ENCODE measurements at places on chromosomes 3 and 15. TPM values are rescaled to one million over a fixed set of nuclear protein-coding genes. Genes with fewer than 3 reads are reported as not detected.

DNA sequence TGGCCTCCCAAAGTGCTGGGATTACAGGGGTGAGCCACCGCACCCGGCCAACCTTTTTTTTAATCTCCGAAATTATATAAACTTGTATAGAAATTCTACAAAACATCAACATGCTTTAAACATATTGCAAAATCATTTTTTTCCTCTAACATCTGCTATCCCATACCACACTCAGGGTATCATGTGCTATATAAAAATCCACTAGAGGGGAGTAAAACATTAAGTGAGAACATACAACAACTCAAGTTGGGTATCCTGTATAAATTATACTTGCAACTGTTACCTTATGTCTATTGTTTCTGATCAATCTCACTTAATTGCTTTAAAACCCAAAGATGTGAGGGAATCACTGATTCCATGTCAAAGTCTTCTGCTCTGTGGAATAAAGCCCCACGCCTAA lies 71.9 kb upstream of the FBN1 start:
- H3K27me3 ChIP-seq: no peaks in the 10 kb centered on the region
- H3K4me1 ChIP-seq: no peaks in the 10 kb centered on the region
- DNase-seq: no peak
- no peak overlapping the region for H3K27ac ChIP-seq
- H3K36me3 ChIP-seq: no peaks in the 10 kb centered on the region
- no peak overlapping the region for H3K4me3 ChIP-seq

GRCh38 chr15:49472338-49472737 lies 49.3 kb downstream of the FGF7 start:
- H3K36me3 ChIP-seq: no peaks in the 10 kb centered on the region
- H3K4me3 ChIP-seq: no peak overlapping the region
- no peaks in the 10 kb centered on the region for H3K27me3 ChIP-seq
- DNase-seq: no peak

RHO gene
- not detected for polyA plus RNA-seq

SIN3A gene
- polyA plus RNA-seq: 33.8 TPM

CASR gene
- 1.9 TPM for polyA plus RNA-seq

ANKRD34C gene
- polyA plus RNA-seq: not detected

ITIH1 gene
- 1.6 TPM for polyA plus RNA-seq

SOX14 gene
- polyA plus RNA-seq: not detected

GRCh38 chr3:184352149-184352785 lies 9.1 kb downstream of the CLCN2 start:
- H3K27ac ChIP-seq: peak overlapping the region; percentile 86
- H3K27me3 ChIP-seq: no peaks in the 10 kb centered on the region
- peak; percentile 95 for DNase-seq

DNA sequence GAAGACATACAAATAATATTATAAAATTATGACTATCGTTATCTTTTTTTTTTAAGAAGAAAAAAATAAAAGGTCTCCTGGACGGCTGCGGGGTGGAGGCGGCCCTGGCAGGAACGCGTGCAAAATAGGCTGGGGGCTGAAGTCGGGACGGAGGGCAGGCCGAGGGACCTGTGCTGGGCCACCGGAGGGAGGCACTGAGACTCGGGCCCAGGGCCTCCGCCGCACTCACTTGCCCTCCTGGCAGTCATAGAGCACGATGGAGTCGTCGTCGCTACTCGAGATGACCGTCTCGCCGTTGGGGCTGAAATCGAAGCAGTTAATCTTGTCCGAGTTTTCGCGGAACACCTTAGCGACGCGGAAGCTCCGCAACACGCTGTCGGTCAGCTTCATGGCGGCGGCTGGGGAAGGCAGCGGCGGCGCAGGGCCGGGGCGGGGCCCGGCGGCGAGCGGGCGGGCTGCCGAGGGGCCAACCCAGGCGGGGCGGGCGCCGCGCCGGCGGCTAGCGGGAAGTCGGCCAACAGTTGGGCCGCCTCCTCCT lies 408 bp downstream of the WDR82 start:
- H3K27me3 ChIP-seq: no peaks in the 10 kb centered on the region
- DNase-seq: no peak
- peak overlapping the region; percentile 96 for H3K27ac ChIP-seq
- H3K4me1 ChIP-seq: peaks cover 30% of the 10 kb centered on the region
- H3K36me3 ChIP-seq: peaks cover 5% of the 10 kb centered on the region

LRRIQ4 gene
- polyA plus RNA-seq: 0.07 TPM

DNA sequence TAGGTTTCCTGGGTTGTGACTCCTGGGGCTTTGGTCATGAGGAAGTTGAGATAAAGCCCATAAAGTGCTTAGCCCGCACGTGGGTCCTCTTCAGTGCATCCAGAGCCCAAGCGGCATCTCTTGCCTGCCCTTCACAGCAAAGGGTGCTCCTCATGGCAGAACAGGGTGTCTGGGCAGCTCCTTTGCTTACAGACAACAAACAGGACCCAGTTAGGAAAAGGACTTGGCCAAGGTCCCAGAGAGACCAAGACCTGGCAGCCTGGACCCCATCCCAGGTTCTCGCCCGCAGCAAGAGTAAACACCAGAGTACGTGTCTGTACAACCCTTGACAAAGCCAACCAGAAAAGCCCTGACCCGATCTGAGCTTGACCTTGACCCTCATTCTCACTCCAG lies 27.0 kb downstream of the ALS2CL start:
- H3K4me3 ChIP-seq: no peak overlapping the region
- peak; percentile 54 for DNase-seq
- no peak overlapping the region for H3K27ac ChIP-seq
- peaks cover 36% of the 10 kb centered on the region for H3K4me1 ChIP-seq

GRCh38 chr3:48993834-48994233 lies 3.8 kb downstream of the P4HTM start:
- H3K4me1 ChIP-seq: peaks cover 19% of the 10 kb centered on the region
- no peak overlapping the region for H3K4me3 ChIP-seq
- peaks cover 24% of the 10 kb centered on the region for H3K36me3 ChIP-seq

DNA sequence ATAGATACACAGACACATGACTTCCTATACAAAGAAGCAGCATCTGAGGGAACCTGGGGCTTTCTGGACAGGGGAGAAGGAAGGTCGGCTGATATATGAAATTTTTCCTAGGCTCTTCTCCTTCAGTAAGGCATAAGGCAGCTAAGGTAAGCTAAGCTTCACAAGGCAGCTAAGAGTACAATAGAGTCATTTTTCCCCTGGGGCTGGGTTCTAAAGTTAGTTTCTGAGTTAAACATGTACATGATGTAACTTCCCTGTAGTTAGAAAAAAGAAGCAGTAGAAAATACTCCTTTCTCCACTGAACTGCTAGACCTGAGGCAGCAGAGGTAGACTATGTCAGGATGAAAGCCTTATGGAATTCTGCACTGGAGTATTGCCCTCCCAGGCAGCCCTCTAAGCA lies 109.6 kb downstream of the PLD1 start:
- no peak overlapping the region for H3K27ac ChIP-seq
- no peak overlapping the region for H3K4me3 ChIP-seq
- DNase-seq: no peak
- peaks cover 26% of the 10 kb centered on the region for H3K36me3 ChIP-seq
- H3K4me1 ChIP-seq: peaks cover 14% of the 10 kb centered on the region

DNA sequence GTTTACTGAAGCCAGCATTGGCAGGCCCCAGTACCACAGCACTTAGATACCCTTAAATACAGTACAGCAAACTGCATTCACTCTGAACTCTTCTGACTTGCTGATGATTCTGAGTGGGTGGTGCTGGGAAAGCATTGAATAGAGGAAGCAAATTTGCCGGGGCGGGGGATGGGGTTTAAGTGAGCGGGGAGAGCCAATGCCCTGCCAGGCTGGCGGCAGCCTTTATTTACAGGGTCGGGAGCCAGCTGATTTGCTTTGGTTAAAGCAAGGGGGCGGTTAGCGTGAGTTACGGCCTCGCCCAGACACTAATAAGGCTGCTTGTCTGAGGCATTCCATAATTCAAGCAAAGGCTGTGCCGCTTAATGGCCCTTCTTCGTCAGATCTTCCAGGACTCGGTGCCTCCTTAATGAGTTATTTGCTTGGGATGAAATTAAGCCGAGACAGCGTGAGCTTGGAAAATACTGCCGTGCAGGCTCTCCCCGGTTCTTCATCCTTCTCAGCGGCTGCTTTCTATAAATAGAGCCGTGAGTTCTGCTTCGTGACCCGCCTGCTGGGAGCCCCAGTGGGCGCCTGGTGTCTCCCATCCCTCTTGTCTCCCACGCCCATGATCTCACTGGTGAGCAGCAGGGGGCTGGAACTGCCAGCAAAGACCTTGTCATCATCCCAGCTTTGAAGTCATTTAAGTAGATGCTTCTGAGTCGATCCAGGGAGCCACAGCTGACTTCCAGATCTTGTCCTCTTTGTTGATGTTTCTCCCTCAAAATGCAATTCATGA lies 25.8 kb downstream of the SPSB4 start:
- peak; percentile 42 for DNase-seq
- H3K4me1 ChIP-seq: peaks cover 6% of the 10 kb centered on the region
- H3K27me3 ChIP-seq: no peaks in the 10 kb centered on the region
- peak overlapping the region; percentile 64 for H3K27ac ChIP-seq
- no peak overlapping the region for H3K4me3 ChIP-seq

DNA sequence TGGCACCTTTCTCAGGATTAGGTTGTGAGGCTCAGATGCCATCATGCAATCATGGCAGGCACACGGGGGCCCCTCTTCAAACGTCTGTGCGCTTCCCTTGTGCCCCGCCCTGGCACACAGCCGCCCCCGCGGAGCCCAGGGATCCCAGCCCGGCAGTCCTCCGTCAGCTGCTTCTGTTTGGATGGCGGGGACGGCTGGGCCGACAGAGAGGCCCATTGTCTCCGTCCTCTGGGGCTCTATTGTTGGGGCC lies 849 bp upstream of the HDAC11 start:
- DNase-seq: no peak
- no peaks in the 10 kb centered on the region for H3K27me3 ChIP-seq
- peak overlapping the region; percentile 80 for H3K4me3 ChIP-seq

DNA sequence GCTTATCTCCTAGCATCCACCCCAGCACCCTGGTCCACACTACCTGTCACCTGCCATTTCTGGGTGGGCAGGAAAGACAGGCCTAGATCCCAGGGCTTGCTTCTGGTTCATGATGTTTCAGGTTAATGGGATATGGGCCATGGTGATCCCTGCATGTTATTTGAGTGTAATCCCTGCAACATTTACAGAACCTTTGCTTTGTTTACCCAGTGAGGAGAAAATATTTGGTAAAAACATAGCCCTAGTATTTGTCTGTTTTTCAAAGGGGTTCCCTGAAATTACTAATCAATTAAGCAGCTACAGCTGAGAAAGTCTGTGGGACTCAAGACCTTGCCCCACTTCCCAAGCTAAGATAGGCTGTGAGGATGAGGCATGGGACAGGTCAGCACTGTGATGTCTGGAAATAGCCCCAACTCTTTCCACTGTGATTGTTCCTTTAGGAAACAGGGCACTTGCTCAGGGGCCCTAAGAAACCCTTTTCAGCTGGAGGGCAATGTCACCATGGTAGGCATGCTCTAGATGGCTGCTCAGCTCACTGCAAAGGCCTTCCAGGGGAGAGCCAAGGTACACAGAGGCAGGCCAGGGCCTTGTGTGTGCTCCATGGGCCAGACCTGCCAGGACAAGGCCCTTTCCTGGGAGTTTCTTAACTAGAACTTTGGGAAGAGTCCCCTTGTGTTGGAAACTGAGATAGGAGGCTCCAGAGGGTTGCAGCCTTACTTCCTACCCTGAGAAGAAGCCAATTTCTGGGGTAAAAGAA lies 11.1 kb downstream of the TRANK1 start:
- H3K4me3 ChIP-seq: no peak overlapping the region
- no peak for DNase-seq
- H3K27ac ChIP-seq: no peak overlapping the region

DNA sequence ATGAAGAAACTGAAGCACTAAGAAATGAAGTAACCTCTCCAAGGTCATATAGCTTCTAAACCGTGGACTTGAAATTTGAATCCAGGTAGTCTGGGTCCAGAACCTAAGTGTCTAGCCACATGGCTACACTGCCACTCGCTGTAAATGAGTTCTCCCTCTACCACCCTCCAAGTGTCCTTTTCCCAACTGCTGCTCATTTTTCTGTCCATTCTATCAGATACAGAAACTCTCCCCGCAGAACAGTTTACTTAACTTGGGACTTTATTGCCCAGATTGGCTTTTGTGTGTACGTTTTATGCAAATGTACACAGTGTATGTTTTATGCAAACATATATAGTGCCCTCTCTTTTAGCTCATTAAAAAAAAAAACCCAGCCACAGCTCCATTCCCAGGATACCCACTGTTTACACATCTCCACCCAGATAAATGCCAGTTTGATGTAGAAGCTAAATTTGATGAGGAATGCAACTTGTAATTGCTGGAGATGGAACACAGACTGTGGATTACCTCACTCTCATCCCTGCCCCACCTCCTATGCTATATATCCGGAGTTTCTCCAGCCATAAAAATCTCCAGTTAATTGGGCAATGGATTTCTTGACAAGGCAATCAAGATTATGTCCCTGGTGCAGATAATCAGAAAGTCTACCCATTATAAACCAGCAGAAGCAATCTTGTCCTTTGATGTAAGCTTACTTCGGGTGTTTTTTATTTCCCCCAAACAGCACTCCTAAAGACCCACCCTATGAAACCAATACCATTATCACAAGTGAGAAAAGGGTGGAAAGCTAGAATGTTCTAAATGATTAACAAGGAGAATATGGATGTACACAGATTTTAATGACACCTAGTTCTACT lies 42.0 kb downstream of the THBS1 start:
- H3K27ac ChIP-seq: peak overlapping the region; percentile 70
- no peaks in the 10 kb centered on the region for H3K36me3 ChIP-seq
- DNase-seq: peak; percentile 34
- no peaks in the 10 kb centered on the region for H3K27me3 ChIP-seq
- peaks cover 39% of the 10 kb centered on the region for H3K4me1 ChIP-seq

GOLGA6L4 gene
- polyA plus RNA-seq: 8.2 TPM

GRIP2 gene
- 1.1 TPM for polyA plus RNA-seq

ADCY5 gene
- 10.6 TPM for polyA plus RNA-seq

DNA sequence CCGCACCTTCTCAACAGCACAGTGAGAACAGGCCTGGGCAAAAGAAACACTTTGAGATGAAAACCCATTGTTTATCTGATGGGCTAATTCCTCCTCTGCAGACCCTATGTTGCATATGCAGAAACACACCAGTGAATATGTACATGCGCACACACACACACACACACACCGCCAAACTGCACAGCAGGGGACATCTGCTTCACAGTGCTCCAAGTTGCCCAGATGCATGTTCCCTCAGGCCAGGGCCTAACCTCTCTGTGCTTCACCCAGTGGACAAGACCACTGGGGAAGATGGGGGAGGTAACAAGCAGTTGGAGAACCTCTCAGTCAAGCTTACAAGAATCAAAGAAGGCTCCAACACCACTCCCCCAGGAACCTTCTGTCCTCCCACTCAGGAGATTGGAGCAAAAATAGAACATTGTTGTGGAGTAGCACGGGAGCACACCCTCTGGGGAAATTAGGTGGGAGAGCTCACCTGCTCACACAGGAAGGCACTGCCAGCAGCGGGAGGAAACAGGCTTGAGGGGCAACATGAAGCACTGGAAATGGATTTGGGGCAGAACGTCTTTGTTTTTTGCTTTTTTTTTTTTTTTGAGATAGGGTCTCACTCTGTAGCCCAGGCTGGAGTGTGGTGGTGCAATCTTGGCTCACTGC lies 13.0 kb downstream of the HCN4 start:
- DNase-seq: no peak
- H3K27ac ChIP-seq: no peak overlapping the region

RTP1 gene
- polyA plus RNA-seq: 0.12 TPM

- H3K36me3 ChIP-seq: no peaks in the 10 kb centered on the region
- no peak overlapping the region for H3K27ac ChIP-seq
- no peaks in the 10 kb centered on the region for H3K27me3 ChIP-seq
- no peak for DNase-seq
- H3K4me1 ChIP-seq: no peaks in the 10 kb centered on the region
These were observed 11.7 kb downstream of the CCR1 start for GRCh38 chr3:46196261-46196957.

MORC1 gene
- 0.01 TPM for polyA plus RNA-seq

All from large intestine (tissue), 12 donors.